EH (cell line): ENCODE measurements at places on chromosomes 7 and 10.
A peak's percentile ranks its signal among the peaks of the same experiment; 100 is the strongest.

GRCh38 chr10:98030093-98030821 lies at the start of gene CRTAC1:
Gene CRTAC1 (minus strand): TSS chr10:98030621. CDS start chr10:98030472, 149 bp downstream.
- DNase-seq = peak; percentile 12

DNA sequence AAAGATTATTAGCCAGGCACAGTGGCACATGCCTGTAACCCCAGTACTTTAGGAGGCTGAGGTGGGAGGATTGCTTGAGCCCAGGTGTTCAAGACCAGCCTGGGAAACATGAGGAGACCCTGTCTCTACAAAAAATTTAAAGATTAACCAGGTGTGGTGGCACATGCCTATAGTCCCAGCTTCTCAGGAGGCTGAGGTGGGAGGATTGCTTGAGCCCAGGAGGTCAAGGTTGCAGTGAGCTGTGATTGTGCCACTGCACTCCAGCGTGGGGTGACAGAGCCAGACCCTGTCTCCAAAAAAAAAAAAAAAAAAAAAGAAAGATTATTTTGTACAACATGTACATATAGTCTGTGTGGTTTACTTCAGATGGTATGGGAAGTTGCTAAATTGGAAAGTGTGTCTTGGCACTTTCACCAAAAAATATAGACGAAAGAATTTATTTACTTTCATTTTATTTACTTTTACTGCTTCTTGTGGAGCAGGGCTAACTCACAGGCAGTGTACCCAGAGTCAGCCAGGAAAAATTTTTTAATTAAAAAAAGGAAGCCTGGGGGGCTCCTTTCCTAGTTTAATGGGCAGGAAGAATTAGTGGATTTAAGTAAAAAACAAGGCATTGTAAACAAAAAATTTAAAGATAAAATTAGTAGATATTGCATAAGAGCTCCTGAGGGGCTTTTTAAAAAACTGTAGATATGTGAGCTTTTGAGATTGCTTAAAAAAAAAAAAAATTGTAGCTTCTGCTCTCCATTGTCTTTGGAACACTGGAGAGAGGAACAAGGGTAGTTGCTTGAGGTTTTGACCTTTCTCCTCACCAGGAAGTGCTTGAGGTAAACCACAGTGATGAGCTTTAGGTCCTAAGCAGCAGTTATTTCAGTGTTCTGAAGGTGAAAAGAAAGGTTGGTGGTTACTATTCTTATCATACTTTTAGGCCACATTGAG lies 44.6 kb upstream of the VDAC2 start:
- DNase-seq = peak; percentile 44

DNA sequence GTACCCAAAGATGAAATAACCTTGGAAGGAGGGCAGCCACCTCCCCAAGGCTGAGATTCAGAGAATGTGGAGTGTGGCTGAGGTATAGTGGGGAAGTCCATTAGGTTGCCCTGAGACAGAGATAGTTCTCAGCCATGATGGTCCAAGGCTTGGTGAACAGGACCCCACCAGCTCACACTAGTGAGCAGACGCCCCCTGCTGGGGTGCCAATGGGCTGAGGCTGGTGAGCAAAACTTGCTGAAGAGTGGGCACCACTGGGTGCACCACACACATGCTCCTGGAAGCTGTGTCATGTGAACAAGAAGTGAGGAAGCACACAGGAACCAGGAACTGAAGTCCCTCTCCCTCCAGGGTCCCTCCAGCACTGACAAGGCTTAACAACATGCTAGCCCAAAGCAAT lies 8.9 kb downstream of the FBXL13 start:
- DNase-seq = peak; percentile 49

- no peak for DNase-seq
Observed at GRCh38 chr10:97896756-97897358, 47.2 kb downstream of the GOLGA7B start.

GRCh38 chr7:155729847-155730246 lies 82.4 kb downstream of the SHH start:
- peak; percentile 34 for DNase-seq

DNA sequence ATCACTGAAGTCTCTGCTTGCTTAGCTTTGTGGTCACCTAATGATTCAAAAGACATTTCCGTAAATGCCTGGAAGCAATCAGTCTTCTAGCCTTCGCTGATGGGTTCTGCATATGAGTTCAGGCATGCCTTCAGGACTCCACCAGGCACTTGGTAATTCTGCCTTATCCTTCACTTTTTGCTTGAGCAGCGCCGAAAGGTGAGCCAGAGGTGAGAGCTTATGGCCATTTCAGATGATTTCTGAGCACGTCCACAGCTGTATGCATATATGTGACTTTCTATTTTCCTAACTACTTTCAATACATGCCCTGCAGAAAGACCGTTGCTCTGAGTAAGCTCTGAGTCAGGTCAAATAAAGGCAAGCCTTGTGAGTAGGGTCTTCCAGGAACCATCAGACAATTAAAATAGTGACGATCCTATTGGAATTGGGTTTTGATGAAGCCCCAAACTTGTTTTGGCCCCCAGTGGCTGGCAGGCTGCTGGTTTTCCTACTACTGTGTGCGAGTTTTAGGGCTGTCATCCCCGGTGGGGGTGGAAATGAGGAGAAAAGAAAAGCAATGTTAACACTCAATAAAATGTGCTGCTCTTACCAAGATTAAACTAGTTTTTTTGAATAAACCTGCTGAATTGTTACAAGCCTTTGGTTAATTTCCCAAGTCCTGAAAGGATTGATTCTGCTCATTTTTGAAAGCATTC lies 154.4 kb upstream of the AKR1E2 start:
- peak; percentile 61 for DNase-seq

DNA sequence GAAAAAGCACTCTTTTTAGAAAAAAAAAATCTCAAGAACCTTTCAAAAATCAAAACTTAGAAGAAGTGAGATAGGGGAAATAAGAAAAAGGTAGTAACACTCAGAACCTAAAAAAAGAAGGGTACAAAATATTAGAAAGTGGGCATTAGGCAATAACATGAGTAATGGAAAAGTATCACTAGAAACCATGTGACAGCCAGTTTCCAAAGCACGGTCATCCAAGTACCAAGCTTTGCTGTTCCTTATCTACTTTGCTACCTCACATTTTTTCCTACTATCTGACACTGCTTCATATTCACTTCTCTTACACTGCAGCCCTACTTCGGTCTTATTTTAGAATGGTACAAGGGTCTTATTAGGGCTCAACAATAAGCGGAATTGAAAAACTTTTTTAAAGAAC lies 30.3 kb downstream of the IMMP2L start:
- DNase-seq = no peak

DNA sequence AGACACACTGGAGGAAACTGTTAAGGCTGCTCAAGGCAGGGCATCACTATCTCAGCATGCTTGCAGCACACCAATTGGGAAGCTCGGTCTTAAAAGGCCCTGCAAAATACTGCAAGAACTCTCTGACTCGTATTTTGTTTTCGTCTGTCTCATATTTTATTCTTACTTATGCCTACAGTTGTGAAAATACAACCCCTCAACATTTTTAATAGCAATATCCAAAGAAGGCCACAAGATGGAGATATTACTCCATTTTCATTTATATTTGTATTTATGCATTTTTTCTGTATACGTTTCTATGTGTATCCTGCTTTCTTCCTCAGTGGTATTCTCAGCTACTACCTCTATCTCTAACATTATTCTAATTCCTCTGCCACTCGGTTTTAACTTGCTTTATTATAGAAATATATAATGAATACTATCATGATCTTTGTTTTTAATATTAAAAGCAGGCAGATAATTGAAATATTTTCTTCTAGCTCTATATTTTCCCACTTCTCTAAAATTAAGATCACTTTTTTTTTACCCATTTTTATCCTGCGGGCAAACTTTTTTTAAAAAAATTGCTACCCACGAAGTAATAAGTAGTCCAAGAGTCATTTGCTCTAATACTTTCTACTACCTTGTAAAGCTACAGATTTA lies 10.0 kb downstream of the DNAJC1 start:
- peak; percentile 39 for DNase-seq
